ENCODE measurements at places on chromosomes 7 and 10.

DNA sequence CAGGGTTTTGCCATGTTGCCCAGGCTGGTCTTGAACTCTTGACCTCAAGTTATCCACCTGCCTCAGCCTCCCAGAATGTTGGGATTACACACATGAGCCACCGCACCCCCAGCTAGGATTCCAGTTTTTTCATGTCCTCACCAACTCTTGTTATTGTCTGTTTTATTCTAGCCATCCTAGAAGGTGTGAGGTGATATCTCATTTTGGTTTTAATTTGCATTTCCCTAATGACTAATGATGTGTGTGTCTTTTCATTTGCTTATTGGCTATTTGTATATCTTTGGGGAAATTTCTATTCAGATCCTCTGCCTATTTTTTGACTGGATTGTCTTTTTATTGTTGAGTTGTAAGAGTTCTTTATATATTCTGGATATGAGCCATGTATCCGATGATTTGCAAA lies 59.2 kb upstream of the ZMIZ2 start:
- DNase-seq = no peak

GRCh38 chr7:35241436-35241835 lies 12.5 kb downstream of the TBX20 start:
- no peak for DNase-seq

GRCh38 chr10:60420991-60421894 lies 31.6 kb upstream of the ANK3 start:
- no peak for DNase-seq

DNA sequence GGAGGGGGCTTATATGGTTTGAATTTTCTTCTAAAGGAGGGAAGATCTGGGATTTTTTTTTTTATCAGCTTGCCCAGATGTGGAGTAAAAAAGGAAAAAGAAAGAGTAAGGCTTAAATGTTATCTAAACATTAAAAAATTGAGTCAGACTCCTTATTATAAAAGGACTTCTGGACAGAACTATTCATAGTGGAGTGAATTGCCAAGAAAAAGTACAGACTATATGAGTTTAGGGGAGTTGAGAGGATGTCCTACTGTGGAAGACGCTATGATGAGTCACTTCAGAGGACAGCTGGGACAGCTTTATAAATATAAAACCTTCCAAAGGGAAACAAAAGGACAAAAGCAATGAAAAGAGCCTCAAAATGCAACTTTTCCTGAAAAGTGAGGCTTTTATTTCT lies 73.0 kb downstream of the TFPI2 start:
- DNase-seq = no peak

GRCh38 chr10:95333997-95334804 lies 43.4 kb upstream of the PDLIM1 start:
- DNase-seq = peak; percentile 92

GRCh38 chr10:99232360-99232999 lies 3.2 kb downstream of the HPSE2 start:
- DNase-seq = no peak

GRCh38 chr10:130542761-130543160 lies 406.6 kb downstream of the GLRX3 start:
- no peak for DNase-seq

DNA sequence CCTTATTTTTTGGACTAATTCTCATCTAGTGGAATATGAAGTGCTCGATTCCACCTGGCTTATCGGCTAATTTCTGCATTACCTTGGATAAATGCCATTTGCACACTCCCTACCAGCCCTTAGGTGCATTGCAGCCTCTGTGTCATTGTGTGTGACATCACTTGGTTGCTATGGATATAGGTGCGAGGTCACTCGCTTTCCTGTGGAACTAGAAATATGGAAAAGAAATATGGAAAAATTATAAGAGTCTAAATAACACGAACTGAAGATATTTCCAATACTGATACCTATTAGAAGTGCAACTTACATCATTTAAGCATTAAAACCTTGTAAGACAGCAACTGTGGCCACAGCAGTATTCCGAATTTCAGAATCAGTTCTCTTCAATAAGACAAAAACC lies 2.0 kb downstream of the YWHAG start:
- no peak for DNase-seq

- DNase-seq = no peak
Observed at GRCh38 chr10:12448340-12448728, 99.0 kb downstream of the CAMK1D start.

DNA sequence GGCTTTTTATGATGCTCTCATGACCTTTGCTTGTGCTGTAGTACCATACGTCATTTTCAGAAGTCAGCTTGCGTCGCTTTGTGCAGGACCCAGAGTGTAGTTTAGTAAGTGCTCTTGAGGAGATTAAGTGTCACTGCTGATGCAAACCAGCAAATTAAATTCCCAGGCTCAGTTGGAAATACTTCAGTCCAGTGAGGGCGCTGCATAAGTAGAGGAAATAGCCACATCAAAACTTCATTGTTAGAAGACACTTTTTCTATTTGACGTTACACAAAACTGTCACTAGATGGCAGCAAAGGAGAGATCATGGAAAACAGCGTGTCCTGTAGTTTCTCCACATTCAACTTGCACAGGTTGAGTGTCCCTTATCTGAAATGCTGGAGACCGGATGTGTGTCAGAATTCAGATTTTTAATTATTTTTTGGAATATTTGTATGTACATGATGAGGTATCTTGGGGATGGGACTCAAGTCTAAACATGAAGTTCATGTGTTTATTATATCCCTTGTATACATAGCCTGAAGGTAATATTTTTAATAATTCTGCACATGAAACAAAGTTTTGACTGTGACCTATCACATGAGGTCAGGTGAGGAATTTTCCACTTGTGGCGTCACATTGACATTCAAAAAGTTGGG lies 7.9 kb downstream of the ZNF22 start:
- DNase-seq = peak; percentile 93

DNA sequence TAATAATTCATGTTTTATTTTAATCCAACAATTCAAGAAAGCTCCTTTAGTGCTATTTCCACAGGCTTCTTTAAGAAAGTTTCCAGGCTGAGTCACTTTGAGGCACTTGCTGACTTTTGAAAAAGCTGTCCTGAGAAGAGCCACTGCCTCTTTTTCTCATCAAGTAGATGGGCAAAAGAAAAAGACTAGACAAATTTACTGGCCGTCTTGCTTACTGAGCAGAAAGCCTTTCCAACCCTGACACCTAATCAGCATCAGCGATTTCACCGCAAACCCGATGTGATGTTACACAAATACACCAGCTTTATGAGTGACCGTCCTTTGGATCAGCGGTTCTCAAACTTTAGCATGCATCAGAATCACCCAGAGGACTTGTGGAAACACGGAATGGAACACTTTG lies 24.3 kb downstream of the CTTNBP2 start:
- DNase-seq = no peak

GRCh38 chr10:116766241-116766827 lies 24.0 kb upstream of the HSPA12A start:
- DNase-seq = no peak

GRCh38 chr7:112484671-112485167 lies 3.9 kb downstream of the LSMEM1 start:
- DNase-seq = peak; percentile 94

DNA sequence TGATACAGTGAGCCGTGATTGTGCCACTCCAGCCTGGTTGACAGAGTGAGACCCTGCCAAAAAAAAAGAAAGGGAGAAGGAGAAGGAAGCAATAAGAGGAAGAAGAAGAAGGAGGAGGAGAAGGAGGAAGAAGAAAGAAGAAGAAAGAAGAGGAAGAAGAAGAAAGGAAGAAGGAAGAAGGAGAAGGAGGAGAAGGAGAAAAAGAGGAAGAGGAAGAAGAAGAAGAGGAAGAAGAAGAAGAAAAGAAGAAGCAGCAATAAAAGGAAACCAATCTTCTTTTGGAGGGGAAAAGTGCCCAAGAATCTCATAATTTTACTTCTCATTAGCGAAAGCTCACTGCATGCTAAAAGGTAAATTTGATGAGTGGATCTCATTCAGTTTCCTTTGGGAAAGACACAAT lies 85.7 kb upstream of the GLCCI1 start:
- DNase-seq = no peak

- no peak for DNase-seq
Observed at GRCh38 chr10:22609719-22610465, 104.5 kb downstream of the PIP4K2A start.

GRCh38 chr7:94406696-94407095 lies 12.0 kb downstream of the COL1A2 start:
- no peak for DNase-seq

DNA sequence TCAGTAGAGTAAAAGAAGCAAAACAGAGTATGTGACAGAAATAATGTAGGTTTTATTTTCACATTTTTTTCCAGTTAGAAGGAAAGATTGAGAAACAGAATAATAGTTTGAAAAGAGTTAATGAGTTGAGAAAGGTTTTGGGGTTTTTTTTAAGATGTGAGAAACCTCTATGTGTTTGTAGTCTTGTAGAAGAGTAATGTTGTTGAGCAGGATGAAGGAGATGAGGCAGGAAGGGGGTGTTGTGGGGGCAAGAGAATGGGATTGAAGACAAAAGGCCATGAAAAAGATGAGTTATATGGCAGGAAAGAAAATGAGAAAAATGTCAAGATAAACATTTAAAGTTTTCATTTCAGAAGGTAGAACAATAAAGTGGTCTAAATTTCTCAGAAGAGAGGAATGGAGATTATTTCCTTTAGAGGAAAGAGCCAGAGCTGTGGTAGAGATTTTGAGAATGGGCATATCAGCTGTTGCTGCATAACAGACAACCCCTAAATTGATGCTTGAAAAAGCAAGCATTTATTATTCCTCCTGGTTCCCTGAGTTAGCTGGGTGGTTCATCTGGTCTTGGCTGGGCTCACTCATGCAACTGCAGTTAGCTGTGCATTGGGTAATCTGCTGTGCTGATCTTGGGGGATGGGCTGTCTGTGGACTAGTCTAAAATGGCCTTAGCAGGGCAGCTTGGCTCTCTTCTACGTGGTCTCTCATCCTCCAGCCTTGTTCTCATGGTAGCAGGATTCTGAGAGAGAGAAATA lies 27.1 kb downstream of the PCGF5 start:
- DNase-seq = peak; percentile 25

DNA sequence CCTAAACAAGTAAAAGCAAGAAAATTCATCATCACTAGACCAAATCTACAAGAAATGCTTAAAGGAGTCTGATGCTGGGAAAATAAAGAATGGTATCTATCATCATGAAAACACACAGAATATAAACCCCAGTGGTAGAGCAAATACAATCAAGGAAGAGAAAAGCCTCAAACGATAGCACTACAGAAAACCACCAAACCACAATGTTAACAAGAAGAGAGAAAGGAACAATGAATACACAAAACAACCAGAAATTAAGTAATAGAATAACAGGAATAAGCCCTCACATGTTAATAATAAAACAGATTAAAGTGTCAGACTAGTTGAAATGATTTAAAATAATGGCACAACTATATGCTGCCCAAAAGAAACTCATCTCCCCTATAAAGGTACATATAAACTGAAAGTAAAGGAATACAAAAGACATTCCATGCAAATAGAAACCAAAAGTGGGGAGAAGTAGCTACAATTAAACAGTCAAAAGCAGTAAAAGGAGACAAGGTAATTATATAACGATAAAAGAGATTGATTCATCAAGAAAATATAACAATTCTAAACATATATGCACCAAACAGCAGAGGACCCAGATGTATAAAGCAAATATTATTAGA lies 77.3 kb downstream of the JMJD1C start:
- DNase-seq = peak; percentile 5

- no peak for DNase-seq
Observed at GRCh38 chr7:2196381-2197378, 36.1 kb downstream of the MAD1L1 start.

GRCh38 chr7:93164766-93165165 lies 16.6 kb upstream of the SAMD9L start:
- DNase-seq = no peak

DNA sequence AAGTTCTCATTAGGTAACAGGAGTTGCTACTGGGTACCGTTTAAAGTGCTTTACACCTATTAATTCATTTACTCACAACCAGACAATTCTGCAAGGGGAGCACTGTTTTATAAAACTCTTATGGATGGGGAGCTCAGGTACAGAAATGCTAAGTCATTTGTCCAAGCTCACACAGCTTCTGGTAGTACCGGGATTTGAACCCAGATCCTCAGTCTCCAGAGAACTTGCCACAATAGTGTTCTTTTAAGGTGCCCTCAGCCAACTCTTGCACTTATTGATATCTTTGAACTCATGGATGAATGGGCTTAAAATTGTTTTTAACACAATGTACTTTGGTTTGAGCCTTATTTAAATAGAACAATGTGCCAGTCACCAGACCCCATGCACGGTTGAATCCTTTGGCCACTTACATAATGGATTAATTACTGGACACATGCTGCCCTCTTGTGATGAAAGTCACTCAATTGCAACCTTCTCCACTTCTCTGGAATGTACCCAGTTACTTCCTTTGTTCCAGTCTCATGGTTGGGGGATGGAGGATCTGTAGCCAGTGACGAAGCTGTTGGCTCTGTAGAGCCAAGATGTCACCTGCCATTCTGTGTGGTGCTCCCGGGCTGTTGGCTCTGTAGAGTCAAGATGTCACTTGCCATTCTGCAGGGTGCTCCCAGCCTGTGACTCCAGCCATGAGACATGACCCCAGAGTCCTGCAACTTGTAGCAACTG lies 65.6 kb downstream of the NOD1 start:
- DNase-seq = peak; percentile 76

DNA sequence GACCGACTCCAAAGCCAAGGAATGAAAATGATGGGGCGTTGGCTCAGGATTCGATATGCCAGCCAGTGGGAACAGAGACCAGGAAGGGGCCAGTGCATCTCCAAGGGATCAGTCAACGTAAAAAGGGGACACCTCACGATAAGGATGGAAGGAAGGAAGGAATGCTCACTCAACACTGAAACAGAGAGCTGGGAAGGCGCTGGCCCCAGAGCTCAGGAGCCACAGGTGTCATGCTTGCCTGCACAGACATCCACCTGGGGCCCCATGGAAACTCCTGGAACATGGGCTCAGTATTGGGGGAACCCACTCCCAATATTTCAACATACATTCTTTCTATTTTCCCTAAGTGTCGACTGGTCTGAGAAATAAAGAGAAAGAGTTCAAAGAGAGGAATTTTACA lies 5.3 kb downstream of the MMRN2 start:
- DNase-seq = no peak

- DNase-seq = no peak
Observed at GRCh38 chr10:43252783-43253341, 14.0 kb downstream of the RASGEF1A start.

DNA sequence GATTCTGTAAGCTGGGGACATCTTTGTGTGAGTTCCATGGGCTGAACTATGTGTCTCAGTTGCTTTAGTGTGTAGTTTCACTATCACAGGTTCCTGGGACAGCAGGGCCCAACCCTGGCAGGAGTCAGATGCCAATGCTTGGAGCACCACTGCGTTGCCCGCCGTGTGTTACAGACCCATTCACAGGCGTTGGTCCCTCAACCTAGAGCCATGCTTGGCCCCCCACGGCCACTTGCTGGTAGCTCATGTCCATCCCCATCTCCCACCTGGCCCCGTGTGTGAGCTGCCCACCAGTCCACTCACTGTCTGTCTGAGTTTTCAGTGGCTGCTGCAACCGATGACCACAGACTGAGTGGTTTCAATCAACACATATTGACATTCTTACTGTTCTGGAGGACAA lies 546.9 kb downstream of the TCERG1L start:
- no peak for DNase-seq

DNA sequence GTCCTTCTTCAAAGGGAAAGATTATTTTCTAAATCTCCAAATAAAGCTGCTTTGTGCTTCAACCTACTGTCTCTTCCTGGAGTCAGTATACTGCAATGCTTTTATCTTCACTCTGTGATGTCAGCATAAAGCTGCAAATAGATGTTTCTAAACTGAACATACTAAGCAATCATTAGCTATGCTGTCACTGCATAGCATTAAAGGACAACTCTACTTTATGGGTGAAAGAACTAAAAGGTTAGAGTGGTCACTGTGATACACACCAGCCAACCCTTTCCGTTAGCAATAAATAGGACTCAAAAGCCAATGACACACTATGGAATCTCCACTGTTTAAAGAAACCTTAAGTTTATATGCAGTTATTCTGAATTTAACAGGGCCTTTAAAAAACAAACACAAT lies 1.8 kb downstream of the CCDC186 start:
- peak; percentile 24 for DNase-seq
